Activated T-cell treated with anti-CD3 and anti-CD28 coated beads for 1 hour (primary cell): ENCODE measurements at places on chromosomes 5 and 9.

GRCh38 chr5:155943516-155944407 is 383.2 kb upstream of the SGCD start:
- peak; percentile 2 for DNase-seq

- no peak for DNase-seq
These were observed 71.0 kb downstream of the NREP start for GRCh38 chr5:111685969-111686368.

DNA sequence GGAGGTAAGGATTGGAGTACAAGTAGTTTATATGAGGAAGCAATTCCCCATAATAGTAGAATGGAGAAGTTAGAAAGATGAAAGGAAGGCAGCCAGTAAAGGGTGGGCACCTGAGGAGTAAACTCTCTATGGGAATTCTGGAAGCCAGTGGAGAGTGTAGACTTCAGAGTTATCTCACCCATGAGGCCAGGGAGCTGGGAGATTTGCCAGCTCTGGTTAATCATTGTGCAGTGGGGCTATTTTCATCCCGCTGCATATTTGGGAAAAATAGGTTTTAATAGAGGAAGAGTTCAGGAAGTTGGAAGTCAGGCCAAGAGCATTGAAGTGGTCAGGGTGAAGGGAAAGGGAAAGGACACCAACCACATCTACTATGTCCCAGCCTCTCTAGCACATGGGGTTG is 242.3 kb upstream of the BRINP1 start:
- DNase-seq, result no peak

- no peak for DNase-seq
These were observed 30.4 kb downstream of the TNFSF8 start for GRCh38 chr9:114899995-114900394.

DNA sequence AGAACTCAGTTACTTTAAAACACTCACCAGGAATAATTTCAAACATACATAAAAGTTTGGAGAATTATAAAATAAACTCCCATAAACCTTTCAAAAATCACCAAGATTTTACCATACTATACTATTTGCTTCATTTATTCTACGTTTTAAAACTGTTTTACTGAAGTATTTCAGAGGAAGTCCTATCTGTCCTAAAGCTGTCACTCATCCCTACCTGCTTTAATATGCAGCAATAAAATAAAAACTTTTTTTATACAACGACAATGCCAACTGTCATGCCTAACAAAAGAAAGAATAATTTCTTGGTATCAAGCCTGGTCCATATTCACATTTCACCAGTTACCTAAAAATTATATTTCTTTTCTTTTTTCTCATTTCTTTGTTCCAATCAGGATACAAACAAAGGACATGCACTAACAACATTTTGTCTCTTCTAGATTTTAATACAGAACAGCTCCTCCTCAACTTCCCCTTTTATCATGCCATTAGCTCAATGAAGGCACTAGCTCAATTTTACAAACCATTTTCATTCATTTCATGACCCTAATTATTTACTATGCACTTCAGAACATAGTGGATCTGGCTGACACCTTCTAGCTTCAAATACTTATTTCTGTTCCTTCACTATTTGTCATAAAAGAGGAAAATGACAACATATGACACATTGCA is 135.2 kb downstream of the GNAQ start:
- no peak for DNase-seq

DNA sequence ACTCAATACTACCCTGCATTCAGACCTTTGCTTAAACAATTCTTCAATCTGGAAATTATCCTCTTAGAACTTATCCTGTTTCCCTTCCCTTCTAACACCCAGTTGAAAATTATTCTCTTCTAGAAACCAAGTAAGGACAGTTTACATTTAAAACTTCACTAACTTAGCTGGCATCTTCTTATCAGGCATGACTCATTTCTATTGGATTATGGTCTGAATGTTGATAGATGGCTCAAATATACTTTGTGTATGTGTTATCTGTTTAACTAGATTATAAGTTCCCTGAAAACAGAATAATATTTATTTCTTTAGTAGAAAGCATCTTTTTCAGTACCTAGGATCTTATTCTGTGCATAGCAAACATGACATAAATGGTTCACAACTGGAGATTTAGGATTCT is 161.9 kb downstream of the PPP2R2B start:
- DNase-seq, result no peak

DNA sequence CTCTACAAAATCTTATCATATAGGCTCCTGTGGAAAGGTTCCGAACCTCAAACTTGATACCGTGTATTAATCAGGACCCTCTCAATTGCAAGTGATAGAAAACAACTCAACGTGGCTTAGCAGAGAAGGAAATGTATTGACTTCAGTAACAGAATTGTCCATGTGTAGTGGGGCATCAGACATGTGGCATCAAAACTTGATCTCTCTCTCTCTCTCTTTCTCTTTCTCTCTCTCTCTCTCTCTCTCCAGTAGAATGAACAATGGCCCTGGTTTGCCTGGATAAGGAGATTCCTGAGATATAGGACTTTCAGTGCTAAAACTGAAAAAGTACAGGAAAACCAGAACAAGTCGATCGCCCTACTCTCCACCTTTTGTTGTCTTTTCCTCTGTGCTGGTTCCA is 168.2 kb downstream of the DRD1 start:
- no peak for DNase-seq

DNA sequence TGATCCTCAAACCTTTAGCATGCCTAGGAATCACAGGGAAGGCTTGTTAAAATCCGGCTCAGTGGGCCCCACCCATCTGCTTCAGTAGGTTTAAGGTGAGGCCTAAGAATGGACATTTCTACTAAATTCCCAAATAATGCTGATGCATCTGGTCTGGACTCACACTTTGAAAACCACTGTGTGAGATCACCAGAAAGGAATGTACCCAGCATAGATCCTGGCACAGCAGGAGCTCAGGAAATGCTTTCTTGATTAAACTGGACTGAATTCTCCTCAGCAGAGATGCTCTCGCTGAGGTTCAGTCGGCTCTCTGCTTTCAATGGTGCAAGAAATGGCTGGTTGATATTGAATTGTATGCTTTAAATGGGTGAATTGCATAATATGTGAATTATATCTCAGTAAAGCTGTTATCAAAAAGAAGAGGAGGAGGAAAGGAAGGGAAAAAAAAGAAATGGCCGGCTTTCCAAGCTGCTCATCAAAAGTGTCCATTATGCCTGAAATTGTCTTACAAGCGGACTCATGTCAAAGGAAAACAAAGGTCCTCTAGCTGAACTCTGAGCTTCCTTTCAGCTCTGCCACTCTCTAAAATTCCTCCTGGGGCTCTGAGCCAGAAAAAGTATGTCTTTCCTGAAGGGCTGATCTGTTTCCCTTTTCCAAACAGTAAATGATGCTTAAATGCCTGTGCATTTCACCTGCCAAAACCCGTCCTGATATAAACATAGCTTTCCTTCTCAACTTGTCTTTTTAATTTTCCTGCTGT is 77.6 kb upstream of the SAP30L start:
- no peak for DNase-seq

DNA sequence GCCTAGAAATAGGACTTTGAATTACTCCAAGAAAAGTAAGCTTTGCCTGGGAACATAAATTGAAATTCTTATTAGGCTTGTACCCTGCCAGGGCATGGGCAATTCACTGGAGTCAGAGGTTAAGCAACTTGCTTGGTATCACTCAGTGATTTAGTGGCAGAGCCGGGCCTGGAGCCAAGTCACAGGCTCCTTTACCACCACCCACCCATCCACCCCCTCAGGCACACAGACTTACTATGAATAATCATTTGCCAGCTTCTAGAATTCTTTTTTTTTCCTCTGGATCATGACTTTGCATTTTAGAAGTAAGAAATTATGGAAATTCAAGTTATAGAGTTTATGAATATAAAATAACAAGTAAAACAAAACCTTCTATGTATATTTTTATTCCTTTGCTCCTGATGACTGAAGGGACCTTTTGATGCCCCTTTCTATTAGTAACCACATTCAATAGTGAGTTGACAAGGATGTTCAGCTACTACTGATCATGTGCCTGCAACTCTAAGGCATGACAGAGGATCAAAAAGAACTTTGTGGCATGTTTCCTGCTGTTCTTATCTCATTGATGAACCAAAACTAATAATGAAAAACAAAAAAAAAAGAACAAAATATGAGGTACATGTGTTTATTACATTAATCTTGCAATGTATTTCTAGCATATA is 614.7 kb downstream of the TLR4 start:
- DNase-seq, result no peak

DNA sequence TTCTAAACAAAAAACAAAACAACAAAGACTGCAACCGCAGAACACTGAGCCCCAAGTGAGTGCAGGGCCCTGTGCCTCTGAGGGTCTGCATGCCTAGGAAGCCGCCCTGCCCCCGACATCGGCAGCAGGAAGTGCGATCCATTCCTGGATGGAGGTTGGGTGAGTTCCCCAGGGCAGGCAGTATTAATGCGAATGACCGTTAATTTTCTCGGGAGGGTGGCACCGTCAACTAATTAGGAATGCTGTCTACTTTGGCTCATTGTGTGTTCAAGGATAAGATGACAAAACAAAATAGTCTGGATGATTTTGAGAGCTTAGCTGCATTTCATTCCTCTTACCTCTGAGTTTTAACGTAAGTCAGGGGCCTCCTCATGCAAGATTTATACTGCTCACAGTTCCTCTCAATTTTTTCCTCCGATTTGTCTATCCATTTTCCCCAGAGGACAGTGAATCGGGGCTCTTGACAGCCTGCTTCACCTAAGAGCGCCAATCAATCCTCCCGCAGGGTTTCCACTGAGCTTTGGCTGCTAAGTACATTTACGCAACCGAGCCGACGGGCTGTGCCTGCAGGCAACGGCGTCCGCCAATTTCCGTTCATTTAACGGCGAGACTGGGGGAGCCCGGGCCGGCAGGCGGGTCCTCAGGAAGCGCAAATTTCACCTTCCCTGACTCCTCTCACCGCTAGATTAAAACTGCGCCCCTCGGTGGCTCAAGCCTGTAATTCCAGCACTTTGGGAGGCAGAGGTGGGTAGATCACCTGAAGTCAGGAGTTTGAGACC is 2.9 kb upstream of the NXNL2 start:
- DNase-seq, result no peak
